Memory B cell (primary cell): ENCODE measurements at places on chromosomes 1 and 21.

GRCh38 chr1:50174101-50174500 is 65.4 kb downstream of the ELAVL4 start:
- no peaks in the 10 kb centered on the region for H3K4me1 ChIP-seq
- no peak overlapping the region for H3K4me3 ChIP-seq
- no peak for DNase-seq
- no peak overlapping the region for H3K27ac ChIP-seq
- H3K36me3 ChIP-seq: no peaks in the 10 kb centered on the region
- H3K27me3 ChIP-seq: peaks cover 9% of the 10 kb centered on the region

DNA sequence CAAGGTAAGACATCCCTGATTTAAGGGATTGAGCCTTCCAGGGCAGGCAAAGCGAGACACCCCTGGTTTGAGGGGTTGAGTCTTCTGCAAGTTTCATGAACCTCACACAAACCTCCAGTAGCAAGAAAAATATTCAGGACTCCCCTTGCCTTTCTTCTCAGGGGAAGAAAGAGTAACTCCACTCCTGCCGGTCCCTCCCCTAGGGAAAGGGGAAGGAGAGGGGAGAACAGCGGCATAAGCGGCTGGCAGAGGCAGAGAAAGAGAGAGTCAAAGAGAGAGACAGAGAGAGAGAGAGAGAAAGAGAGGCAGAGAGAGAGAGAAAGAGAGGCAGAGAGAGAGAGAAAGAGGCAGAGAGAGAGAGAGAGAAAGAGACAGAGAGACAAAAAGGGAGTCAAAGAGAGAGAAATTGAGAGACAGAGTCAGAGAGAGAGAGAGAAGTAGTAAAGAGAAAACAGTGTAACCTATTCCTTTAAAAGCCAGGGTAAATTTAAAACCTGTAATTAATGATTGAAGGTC is 29.5 kb upstream of the CBR3 start:
- H3K36me3 ChIP-seq: no peaks in the 10 kb centered on the region
- H3K27me3 ChIP-seq: peaks cover 18% of the 10 kb centered on the region
- no peak for DNase-seq
- H3K4me3 ChIP-seq: no peak overlapping the region

DNA sequence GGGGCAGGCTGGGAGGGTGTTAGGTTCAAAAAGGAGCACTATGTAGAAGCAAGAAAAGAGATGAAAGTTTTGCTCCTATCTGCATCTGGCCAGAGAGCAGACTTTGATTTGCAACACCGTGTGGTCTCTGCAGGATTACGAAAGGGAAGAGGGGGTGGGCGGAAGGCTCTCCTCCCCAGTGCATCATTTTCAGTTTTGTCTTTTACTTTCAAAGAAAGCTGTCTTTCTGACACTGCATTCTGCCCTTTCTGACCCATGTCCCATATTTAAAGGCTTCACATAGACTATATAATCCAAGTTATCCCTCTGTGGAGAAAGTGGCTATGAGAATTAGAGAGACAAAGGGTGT is 126.5 kb downstream of the RHOU start:
- peaks cover 24% of the 10 kb centered on the region for H3K27me3 ChIP-seq
- H3K4me1 ChIP-seq: no peaks in the 10 kb centered on the region
- H3K36me3 ChIP-seq: no peaks in the 10 kb centered on the region
- no peak overlapping the region for H3K4me3 ChIP-seq

DNA sequence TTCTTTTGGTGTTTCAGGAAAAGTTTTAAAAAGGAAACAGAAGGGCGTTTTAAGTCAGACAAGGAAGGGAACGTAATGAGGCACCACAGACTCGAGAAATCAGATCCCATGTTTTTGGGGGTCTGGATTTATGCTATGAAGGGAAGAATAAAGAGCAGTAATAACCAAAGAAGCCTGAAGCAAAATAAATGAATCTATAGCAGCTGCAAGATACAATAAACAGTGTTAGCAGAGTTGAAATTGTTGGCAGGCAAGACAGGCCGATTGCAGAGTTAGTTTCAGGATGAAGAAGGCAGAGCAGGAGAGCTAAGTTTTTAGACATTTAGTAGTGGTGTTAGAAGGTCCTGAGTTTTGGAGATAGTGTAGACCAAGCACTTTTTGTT is 425 bp downstream of the DDR2 start:
- H3K36me3 ChIP-seq: no peaks in the 10 kb centered on the region
- H3K27ac ChIP-seq: no peak overlapping the region
- H3K4me3 ChIP-seq: no peak overlapping the region
- DNase-seq: no peak
- no peaks in the 10 kb centered on the region for H3K4me1 ChIP-seq

GRCh38 chr1:51623025-51623424 is 6.1 kb downstream of the OSBPL9 start:
- no peak overlapping the region for H3K4me3 ChIP-seq
- no peak for DNase-seq
- H3K27me3 ChIP-seq: no peaks in the 10 kb centered on the region
- H3K4me1 ChIP-seq: peaks cover 38% of the 10 kb centered on the region
- no peak overlapping the region for H3K27ac ChIP-seq

DNA sequence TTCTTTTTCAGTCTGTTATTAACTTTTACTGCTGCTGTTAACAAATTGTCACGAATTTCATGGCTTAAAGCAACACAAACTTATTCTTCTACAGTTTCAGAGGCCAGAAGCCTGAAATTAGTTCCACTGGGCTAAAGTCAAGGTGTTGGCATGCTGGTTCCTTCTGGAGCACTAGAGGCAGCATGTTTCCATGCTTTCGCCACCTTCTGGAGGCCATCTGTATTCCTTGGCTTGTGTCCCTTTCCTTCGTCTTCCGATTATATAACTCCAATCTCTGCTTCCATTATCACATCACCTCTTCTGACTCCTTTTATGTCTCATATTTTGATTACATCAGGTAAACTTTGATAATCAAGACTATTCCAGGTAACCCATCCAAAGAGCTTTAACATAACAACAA is 1742.1 kb downstream of the BRINP3 start:
- H3K4me1 ChIP-seq: no peaks in the 10 kb centered on the region
- H3K27ac ChIP-seq: no peak overlapping the region
- no peaks in the 10 kb centered on the region for H3K36me3 ChIP-seq
- no peak for DNase-seq

DNA sequence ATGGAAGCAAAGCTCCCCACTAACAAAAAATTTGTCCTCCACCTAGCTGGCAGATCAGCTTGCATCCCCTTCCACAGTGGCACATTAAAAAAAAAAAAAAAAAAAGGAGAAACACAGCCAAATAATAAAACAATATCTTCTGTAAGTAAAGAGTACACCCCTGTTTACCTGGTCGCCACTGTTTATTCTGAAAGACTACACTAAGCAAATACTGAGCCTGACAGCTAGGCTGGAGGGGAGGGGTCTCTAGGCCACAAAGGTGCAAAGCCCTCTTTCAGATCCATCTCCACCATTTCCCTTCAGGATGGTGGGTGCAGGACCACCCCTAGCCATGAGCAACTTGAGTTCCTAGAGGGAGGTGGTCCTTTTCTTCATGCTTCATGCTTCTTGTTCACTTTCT is 22.8 kb upstream of the SLC45A3 start:
- no peak overlapping the region for H3K4me3 ChIP-seq
- H3K27ac ChIP-seq: peak overlapping the region; percentile 14
- H3K27me3 ChIP-seq: no peaks in the 10 kb centered on the region

GRCh38 chr1:103211073-103211472 is 102.8 kb upstream of the COL11A1 start:
- H3K27ac ChIP-seq: no peak overlapping the region
- no peaks in the 10 kb centered on the region for H3K36me3 ChIP-seq
- no peak for DNase-seq
- no peak overlapping the region for H3K4me3 ChIP-seq
- H3K27me3 ChIP-seq: no peaks in the 10 kb centered on the region
- H3K4me1 ChIP-seq: no peaks in the 10 kb centered on the region

DNA sequence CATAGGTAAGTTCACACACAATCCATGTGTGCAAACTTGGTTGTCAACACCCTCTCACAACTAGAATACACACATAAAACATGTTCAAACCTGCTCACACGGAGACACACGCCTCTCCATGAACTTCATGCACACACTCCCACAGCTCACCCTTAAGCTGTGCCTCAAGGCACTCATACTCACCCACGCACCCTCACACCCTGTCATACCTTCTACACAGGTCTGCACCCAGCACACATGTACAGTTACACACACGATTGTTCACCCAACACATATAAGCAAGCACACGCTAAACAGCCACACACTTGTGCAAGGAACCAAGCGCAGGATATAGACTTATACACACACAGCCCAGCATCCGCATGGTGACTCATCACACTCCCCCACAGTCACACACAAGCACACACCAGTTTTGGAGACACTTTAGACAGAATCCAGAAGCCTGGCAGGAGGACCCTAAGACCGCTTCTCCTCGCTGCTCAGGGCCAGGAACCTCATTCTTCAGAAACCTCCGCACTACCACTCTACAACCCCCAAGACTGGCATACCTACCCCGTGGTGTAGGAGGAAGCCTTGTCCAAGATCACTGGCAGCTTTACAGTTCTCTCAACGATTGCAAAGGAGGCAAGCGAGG is 58.7 kb upstream of the ZC3H12A start:
- no peak overlapping the region for H3K4me3 ChIP-seq
- no peaks in the 10 kb centered on the region for H3K36me3 ChIP-seq
- peaks cover 17% of the 10 kb centered on the region for H3K27me3 ChIP-seq
- no peak overlapping the region for H3K27ac ChIP-seq
- no peaks in the 10 kb centered on the region for H3K4me1 ChIP-seq
- DNase-seq: no peak

DNA sequence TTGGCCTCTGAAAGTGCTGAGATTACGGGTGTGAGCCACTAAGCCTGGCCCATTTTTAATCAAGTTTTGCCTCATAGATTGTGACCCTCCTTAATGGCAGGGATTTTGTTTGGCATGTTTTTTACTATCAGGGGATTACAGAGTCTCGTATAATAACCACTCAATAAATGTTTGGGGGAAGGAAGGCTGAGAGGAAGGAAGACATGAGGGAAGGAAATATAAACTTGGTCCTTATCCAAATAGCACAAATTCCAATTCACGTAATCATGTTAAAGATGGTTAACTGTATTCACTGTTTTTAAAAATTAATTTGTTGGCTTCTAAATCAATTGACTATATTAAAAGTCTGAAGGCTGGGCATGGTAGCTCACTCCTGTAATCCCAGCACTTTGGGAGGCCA is 30.9 kb upstream of the SERTAD4 start:
- H3K36me3 ChIP-seq: peaks cover 2% of the 10 kb centered on the region
- H3K4me3 ChIP-seq: no peak overlapping the region
- peaks cover 9% of the 10 kb centered on the region for H3K27me3 ChIP-seq
- no peak for DNase-seq
- H3K27ac ChIP-seq: no peak overlapping the region

DNA sequence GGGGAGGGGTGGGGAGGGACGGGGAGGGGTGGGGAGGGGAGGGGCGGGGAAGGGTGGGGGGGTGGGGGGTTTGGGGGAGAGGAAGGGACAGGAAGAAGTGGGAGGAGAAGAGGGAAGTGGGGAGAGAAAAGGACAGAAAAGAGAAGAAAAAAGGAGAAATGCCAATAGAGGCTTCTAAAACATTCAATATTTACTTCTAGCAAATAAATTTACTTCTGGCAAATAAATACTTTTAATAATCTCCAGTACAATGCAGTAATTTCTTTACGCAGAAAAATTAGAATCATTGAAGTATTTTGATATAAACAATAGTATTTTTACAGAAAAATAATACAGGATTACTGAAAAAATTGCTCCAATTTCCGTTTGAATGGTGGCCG is 9.4 kb upstream of the GPR161 start:
- no peaks in the 10 kb centered on the region for H3K27me3 ChIP-seq
- H3K4me1 ChIP-seq: peaks cover 10% of the 10 kb centered on the region
- peak overlapping the region; percentile 67 for H3K4me3 ChIP-seq
- H3K27ac ChIP-seq: peak overlapping the region; percentile 60
- no peaks in the 10 kb centered on the region for H3K36me3 ChIP-seq

GRCh38 chr1:8204826-8205225 is 113.1 kb upstream of the SLC45A1 start:
- H3K4me3 ChIP-seq: no peak overlapping the region
- no peak overlapping the region for H3K27ac ChIP-seq
- H3K27me3 ChIP-seq: peaks cover 5% of the 10 kb centered on the region
- no peaks in the 10 kb centered on the region for H3K36me3 ChIP-seq
- no peaks in the 10 kb centered on the region for H3K4me1 ChIP-seq

DNA sequence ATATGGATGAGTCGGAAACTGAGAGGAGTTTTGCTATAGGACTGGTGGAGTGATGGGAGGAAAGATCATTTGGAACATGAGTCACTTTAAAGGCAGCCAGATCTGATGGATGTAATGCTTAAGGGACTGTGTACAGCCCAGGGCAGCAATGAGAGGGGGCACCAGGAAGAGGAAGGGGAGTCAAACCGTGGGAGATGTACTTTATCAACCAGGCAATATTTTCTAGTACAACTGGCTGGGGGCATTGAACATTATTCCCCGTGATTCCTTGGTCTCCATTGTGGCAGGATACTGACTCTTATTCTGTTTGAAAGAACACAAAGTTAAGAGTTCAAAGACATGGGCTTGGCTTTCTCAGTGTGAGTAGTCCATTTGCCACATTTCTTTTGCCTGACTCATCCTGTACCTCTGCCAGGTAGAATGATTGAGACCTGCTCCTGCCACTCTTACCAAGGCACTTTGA is 268.2 kb upstream of the NR5A2 start:
- no peak for DNase-seq
- no peak overlapping the region for H3K27ac ChIP-seq
- no peaks in the 10 kb centered on the region for H3K36me3 ChIP-seq
- no peak overlapping the region for H3K4me3 ChIP-seq

DNA sequence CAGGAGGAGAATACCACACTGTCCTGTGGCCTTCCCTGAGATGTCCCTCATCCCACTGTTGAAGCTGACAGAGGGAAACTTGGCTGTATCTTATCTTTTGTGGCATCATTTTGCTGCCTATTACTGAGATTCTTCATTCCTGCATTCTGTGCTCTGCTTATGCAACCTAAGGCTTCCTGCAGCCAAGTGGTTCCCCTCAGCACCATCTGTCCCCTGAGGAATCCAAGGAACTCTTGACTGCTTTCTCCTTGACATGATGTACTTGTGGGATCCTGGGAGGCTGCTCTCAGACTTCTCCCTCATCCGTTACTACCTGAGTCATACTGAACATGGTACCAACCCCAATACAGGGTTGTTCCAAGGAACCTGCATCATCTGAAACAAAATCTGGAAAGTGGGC is 21.1 kb upstream of the RIMKLA start:
- H3K36me3 ChIP-seq: no peaks in the 10 kb centered on the region
- H3K27ac ChIP-seq: no peak overlapping the region
- H3K4me3 ChIP-seq: no peak overlapping the region
- no peak for DNase-seq
- peaks cover 2% of the 10 kb centered on the region for H3K4me1 ChIP-seq

- no peak overlapping the region for H3K4me3 ChIP-seq
- H3K27me3 ChIP-seq: no peaks in the 10 kb centered on the region
- H3K36me3 ChIP-seq: peaks cover 4% of the 10 kb centered on the region
- no peak for DNase-seq
Observed at GRCh38 chr1:86782482-86782881, 78.1 kb downstream of the SH3GLB1 start.

DNA sequence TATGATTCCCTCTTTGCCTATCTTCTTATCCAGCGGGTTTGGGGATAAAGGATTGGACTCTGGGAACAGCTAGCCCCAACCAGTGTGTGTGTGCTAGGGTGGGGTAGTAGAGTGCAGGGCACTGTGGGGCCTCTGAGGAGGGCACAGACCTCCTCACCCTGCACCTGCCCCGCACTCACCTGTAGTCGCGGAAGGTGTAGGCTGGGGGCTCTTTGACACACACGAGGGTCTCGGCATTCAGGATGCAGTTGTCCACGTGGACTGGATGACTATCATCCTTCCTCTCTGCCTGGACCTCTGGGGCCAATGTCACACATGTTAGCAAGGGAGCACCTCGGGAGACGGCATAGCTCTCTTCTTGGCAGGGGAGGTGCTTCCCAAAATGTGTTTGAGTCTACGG is 8.0 kb upstream of the CLDN19 start:
- H3K36me3 ChIP-seq: peaks cover 28% of the 10 kb centered on the region
